ENCODE measurements at places on chromosomes 7 and 10.

DNA sequence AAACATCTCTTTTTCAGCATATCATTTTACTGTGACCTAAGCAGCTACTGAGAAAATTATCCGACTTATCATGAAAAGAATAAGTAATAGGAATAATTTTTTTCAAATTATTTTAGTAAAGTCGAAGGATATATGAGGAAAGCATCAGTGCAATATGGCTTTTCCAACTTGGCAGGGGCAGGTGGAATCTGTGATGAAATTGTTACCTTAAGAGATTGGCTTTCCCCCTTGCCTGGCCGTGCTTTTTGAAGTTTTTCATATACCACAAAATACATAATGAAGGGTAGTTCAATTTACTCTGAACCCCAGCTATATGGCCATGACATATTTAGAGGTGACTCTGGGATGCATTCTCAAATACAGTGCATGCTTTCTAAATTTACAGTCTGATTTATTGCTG, 87.2 kb upstream of the MKX start:
- DNase-seq, result no peak

GRCh38 chr7:18770154-18770811, 274.7 kb downstream of the HDAC9 start:
- no peak for DNase-seq

GRCh38 chr10:111158595-111158994, 81.8 kb downstream of the ADRA2A start:
- DNase-seq, result no peak

DNA sequence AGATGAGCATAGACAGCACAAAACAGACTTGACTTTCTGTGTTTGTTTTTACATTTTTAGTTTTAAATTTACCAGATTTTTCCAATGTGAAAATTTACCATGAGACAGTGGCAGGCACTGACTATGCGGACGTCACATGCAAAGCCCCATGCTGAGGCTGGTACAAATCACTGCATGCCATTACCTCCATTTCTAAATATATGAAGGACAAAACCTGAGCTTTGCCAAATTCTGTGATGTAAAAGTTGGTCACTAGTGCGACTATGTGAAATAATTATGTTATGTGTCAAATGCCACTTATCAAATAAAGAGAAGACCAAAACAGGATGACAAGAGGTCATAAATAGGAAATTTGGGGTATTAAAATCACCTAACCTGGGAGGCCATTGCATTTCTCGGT, 22.1 kb downstream of the NRAP start:
- DNase-seq, result no peak

DNA sequence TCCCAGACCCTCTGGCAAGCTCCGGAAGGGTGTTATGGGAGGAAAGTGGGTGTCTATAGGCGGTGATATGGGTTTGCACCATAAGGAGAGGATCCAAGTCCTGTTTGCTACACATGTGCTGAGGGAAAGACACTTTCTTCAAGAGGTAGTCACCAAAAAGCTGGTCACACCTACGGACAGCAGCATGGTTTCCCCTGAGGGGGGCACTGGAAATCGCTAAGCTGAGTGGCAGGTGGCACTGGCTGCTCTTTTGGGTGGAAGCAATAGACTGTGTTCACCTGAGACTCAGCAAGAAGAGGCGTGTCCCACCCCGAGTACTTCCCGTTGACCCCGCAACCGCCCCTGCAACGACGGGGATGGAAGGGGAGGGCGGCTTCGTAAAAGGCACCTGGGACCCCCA, 1.8 kb upstream of the FOXI2 start:
- DNase-seq, result no peak

- no peak for DNase-seq
These were observed 69.2 kb downstream of the SEMA3E start for GRCh38 chr7:83579740-83580139.

GRCh38 chr10:8254350-8254749, 199.9 kb downstream of the GATA3 start:
- no peak for DNase-seq

- no peak for DNase-seq
These were observed 15.3 kb upstream of the AKR1C1 start for GRCh38 chr10:4947635-4948596.

Measured in stimulated activated CD4-positive, alpha-beta T cell treated with anti-CD3 and anti-CD28 coated beads, Interleukin-12 subunit alpha, Interleukin-12 subunit beta, amount 100 ng/mL, for 4 hours (primary cell).